ENCODE measurements at places on chromosomes 7 and 10. TPM values are rescaled to one million over a fixed set of nuclear protein-coding genes. Genes with fewer than 3 reads are reported as not detected.

The TCF7L2 gene
- 1.7 TPM for total RNA-seq

The TET1 gene
- 0.21 TPM for total RNA-seq

The FLNC gene
- total RNA-seq = 8.0 TPM

The TMEM213 gene
- total RNA-seq = not detected

The GPRIN2 gene
- total RNA-seq = 0.85 TPM

The KEL gene
- 0.72 TPM for total RNA-seq

The DIP2C gene
- 1.3 TPM for total RNA-seq

The TMEM176B gene
- not detected for total RNA-seq

The POMZP3 gene
- 3.6 TPM for total RNA-seq

The CREB5 gene
- 10.6 TPM for total RNA-seq

The NPTX2 gene
- not detected for total RNA-seq

The VWDE gene
- 3.6 TPM for total RNA-seq

The PLAU gene
- 837 TPM for total RNA-seq

The PLPP4 gene
- 1.3 TPM for total RNA-seq

The EPHA1 gene
- 52.5 TPM for total RNA-seq

The SLC29A4 gene
- 11.6 TPM for total RNA-seq
